LoVo (cell line): ENCODE measurements at places on chromosomes 7 and 10.

DNA sequence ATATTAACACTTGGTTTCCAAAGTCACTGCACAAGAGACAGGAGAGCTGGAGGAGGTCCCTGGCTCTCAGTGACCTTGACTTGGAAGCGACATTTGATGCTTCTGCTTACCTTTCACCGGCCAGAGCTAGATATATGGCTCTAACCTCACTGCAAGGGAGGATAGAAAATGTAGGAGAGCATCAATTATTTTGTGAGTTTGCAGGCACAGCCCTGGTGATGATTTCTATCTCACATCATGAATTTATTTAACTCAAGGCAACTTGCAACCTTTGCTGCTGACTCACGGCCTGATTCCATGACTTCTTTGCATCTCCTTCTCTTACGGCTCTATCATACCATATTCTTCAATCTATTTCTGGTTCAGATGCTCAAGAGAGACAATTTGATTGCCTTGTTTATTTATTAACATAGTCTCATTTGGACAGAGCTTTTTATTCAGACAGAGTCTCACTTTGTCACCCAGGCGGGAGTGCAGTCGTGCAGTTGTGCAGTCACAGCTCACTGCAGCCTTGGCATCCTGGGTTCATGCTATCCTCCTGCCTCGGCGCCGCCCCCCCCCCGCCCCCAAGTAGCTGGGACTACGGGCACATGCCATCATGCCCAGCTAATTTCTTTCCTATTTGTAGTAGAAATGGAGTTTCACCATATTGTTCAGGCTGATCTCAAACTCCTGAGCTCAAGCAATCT, 196.0 kb downstream of the REEP3 start:
- no peak for DNase-seq

DNA sequence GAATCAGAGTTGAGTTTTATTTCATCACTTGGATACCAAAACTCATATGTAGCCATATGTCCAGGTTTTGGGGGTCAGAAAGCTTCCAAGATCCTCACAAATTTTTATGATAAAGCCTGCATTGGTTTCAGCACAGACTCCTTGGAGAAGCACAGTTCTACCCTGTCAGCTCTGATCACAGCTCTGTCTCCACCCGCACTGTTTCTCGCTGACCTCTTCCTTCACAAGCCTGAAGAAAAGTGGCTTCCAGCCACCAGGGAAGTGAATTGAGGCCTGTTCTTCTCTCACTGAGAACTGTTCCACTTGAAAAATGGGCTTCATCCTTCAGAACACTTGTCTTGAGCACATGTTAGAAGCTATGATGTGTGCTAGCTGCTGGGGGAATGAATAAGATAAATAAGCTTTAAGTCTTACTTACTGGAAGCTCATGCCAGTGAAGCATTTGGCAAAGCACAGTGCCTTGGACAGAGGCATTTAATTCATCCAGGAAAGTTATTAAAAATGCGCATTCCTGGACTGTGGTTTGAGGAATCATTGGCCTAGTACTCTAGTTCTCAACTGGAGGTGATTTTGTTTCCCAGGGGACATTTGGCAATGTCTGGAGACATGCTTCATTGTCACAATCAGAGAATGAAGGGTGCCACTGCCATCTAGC, 133.6 kb downstream of the BMPER start:
- DNase-seq = no peak

DNA sequence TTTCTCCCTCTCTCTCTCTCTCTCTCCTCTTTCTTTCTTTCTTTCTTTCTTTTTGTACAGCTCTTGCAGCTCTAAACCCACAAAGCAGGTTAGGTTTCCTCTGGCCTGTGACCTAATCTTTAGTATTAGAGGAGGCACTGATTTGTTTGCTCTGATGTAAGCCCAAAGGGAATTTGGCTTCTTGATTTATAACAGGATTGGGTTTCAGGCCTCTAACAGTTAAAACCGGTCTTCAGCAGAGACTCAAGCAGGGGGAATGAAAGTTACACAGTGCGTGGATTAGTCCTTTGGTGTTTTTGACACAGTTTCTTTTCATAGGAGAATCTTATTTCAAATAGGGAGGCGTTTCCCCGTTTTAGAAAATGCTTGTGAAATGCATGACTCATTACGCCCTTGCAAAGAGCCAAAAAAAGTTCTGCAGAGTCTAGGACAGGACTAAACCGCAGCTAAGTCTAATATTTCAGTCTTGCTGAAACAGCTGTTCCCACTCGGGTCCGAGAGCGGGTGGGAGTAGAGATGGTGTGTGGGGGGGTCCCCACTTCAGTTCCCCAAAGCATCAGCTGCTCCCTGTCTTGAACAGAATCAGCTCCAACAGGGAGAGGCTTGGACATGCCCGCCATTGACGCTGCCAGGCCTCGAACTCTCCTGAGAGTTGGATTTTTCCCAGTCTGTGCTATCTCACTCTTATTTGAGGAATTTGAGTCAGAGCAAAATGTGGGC, 296.5 kb upstream of the PITRM1 start:
- DNase-seq = peak; percentile 68

DNA sequence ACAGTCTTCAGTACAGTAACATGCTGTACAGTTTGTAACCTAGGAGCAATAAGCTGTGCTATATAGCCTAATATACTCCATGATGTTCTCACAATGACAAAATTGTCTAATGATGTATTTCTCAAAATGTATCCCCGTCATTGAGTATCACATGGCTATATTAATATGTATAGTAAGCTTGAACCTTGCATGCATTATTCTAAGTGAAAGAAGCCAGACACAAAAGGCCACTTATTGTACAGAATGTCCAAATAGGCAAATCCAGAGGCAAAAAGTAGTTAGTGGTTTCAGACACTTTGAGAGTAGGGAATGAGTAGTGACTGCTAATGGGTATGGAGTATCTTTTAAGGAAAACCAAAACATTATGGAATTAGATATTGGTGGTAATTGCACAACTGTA, 545.1 kb downstream of the ATRNL1 start:
- DNase-seq = no peak

DNA sequence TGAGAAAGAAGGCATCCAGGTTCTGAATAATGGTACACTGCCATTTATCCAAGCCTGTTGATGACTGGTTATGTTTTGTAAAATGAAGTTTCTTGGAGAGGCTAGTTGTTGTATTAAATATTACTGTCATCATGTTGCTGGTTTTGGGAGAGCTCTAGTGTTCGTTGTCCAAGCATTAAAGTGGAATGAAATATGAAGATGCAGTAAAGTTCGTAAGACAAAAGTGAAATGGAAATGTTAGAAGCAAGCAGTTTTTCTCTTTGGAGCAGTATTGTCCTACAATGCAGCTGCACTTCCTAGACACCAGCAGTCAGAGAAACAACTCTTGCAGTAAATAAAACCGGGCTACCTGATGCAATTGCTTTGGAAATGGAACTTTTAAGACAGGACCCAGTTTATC, 156.8 kb upstream of the FZD1 start:
- no peak for DNase-seq

DNA sequence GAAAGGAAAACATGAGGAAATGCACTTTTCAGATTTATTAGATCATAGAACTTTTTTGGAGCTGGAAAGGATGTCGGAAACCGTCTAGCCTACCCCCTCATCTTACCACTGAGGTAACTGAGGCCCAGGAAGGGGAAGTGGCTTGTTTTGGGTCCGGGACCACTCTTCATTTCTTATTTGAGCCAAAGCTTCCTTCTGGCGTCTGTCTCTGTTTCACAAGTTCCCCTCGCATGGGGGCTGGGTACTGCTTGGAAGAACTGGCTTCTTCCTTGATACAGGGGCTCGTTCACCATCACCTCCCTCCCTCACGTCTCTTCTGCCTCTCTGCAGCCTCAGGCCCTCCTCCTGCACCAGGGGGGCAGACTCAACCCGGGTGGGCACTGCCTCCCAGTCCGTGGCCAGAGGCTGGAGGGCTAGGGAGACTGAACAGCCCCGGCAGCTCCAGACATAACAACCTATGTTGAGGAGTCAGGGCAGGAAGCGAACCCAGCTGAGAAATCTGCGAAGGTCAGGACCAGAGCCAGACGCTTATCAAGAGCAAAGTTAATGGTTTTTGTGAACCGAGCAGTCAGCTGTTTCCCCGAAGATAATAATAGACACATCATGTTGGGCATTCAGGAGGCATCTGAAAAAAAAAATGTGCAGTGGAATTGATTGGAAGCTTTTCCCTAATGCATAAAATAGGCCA, 12.9 kb downstream of the HTRA1 start:
- DNase-seq = no peak

DNA sequence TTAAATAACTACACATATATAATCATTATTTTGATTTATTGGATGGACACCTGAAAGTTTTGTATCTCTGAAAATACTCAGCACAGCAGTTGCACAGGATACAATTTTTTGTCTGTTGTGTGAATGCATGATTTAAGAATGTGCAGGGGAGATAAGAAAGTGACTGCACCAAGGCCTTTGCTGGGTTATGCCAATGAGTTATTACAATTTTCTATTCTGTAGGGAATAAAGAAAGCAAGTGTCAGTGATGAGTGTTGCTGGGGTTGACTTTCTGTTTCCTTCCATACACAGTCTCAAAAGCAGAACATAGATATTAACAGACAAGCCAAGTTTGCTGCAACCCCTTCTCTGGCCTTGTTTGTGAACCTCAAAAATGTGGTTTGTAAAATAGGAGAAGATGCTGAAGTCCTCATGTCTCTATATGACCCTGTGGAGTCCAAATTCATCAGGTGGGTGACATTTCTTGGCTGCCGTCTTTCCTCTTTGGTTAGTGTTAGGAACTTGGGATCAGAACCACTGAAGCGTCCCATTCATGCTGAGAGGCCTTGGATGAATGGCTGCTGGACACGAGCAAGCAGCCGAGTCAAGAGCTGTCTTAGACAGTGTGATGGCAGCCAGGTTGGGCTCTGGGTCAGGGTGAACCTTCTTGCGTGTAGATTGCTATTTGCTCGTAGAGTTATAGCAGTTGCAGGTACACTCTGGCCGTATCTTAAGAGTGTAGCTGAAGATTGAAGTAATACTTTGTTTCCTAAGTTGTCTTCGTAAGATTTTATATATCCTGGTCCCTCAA, 92.8 kb downstream of the DOCK1 start:
- DNase-seq = no peak

DNA sequence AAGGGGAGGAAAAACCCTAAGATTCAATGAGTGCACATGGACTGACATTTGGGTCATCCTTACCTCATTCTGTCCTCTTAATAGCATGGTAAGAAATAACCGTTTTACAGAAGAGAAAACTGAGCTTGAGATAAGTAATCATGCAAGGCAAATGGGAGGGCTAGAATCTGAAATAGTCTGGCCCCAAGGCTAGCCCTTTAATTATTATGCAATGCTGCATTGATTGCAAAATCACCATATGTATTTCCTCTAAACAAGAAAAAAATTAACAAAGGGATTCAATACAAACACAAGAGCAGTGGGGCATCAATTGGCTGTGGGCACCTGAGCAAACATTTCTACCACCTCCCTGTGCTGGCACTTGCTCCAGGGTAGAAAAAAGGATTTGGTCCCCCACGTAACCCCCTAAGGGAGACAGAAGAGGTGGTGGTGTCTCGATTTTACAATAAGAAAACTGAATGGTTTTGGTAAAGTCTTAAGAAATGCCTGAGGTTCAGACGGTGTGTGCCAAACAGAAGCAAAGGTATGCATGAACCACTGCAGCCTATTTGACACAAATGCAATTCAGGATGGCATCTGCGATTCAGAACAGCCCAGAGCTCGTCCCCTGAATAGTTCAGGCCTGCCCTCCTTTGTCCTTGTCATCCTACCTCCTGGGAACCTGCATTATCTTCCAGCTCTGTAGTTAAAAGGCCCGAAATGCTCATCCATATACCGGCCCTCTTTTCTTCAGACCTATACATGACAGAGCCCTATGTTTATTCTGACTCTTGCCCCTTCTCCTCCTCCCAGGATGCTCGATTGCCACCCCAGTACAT, 23.6 kb downstream of the PIP4K2A start:
- no peak for DNase-seq

- DNase-seq = no peak
These were observed 99.2 kb upstream of the KDM7A start for GRCh38 chr7:140276001-140276400.

GRCh38 chr10:62248465-62248864, 20.2 kb downstream of the RTKN2 start:
- DNase-seq = no peak

DNA sequence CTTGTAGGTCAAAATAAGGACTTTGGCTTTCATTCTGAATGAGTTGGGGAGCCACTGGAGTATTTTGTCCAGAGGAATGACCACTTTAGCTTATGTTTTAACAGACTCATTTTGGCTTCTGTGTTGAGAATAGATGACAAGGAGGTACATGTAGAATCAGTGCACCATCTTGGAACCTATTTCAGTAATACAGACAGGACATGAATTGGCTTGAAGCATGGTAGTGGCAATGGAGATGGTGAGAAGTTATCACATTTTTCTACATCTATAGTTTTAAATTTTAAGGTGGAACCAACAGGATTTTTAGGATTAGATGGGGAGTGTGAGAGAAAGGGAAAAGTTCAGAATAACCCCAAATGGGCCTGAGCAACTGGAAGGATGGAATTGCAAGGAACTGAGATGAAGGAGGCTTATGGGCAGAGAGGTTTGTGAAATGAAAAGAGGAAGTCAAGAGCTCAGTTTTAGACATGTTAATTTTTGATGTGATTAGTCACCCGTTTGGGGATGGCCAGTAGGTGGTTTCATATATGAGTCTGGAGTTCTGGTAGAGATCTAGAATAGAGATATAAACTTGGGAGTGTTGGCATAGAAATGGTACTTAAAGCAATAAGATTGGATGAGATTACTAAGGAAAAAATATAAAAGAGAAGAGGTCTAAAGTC, 89.2 kb upstream of the JAZF1 start:
- DNase-seq = no peak

- no peak for DNase-seq
These were observed 209.1 kb upstream of the VWC2 start for GRCh38 chr7:49564379-49564714.

DNA sequence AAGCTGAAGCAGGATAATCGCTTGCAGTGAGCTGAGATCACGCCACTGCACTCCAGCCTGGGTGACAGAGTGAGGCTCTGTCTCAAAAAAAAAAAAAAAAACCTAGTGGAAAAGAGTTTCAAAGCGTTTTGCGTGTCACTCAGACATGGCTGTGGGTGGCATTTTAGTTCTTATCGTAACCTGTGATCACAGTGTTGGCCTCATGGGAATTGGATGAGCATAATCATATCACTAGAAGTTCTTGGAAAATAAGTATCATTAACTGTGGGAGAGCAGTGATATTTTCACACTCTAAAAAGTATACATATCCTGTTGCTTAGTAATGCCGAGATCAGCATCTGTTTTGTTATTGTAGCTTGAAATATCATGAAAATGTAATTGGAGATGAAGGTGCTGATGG, 92.6 kb downstream of the CREM start:
- no peak for DNase-seq

- DNase-seq = no peak
These were observed 93.0 kb downstream of the KCNMA1 start for GRCh38 chr10:77544617-77545016.
